Dermis blood vessel endothelial cell (primary cell): ENCODE measurements at places on chromosomes 3 and 15. TPM values are rescaled to one million over a fixed set of nuclear protein-coding genes. Genes with fewer than 3 reads are reported as not detected.

Gene CCDC50
- total RNA-seq = 267 and 372 TPM in 2 replicates

Gene EFCAB12
- not detected in 2 replicates for total RNA-seq

DNA sequence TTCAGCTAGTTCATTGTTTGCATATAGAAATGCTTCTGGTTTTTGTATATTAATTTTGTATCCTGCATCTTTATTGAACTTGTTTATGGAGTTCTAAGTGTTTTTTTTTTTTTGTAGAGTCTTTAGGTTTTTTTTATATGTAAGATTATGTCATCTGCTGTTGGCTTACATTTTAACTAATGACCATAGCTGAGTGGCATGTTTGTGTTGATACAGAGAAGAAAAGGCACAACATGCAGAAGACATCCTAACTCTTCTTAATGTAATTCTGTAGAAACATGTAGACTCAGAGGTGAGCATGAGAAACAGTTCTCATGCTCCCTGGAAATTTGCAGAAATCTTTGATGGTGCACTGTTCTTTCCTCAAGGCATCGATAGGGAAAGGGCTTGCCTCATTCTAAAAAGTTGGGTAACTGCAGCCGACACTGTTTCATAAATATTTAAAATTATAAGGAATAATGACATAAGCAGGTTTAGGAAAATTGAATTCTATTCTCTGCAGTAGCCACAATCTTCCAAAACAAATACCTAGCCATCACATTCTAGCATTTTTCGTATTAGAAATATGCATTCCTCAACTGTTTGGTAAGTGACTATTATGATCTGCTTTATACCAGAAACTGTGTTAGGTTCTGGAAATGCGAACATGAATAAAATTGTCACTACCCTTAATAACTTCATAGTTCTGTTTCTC, 499.6 kb upstream of the KCNMB2 start:
- DNase-seq = no peak

- no peak for DNase-seq
These were observed 25.5 kb upstream of the PTPRG start for GRCh38 chr3:61535826-61536225.

GRCh38 chr3:69738315-69738714, 949 bp upstream of the MITF start:
- peak; percentile 26 for DNase-seq

- no peak for DNase-seq
These were observed 223.3 kb upstream of the ARHGEF26 start for GRCh38 chr3:153897842-153898241.

- no peak for DNase-seq
These were observed 12.4 kb downstream of the TF start for GRCh38 chr3:133758568-133758928.

DNA sequence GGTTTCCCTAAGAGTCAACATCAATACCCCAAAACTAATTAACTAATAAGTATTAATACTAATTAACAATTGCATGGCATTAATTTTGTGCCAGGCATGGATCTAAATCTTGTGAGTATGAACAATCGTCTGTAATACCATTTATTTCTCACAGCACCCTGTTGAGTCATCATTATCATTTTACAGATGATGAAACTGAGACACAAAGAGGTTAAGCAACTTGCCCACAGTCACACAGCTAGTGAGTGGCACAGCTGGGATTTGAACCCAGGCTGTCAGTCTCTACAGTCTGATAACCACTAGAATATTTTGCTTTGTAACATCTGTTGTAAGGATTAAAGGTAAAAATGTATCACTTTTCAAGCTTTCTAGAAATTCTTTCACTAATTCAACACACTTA, 423.4 kb upstream of the WNT5A start:
- DNase-seq = no peak

- no peak for DNase-seq
These were observed 79.9 kb upstream of the SLC25A26 start for GRCh38 chr3:66140743-66141372.

Gene CLDN1
- total RNA-seq = 0.68 and 0.79 TPM in 2 replicates

GRCh38 chr3:8873740-8874139, 89.5 kb downstream of the RAD18 start:
- DNase-seq = no peak

DNA sequence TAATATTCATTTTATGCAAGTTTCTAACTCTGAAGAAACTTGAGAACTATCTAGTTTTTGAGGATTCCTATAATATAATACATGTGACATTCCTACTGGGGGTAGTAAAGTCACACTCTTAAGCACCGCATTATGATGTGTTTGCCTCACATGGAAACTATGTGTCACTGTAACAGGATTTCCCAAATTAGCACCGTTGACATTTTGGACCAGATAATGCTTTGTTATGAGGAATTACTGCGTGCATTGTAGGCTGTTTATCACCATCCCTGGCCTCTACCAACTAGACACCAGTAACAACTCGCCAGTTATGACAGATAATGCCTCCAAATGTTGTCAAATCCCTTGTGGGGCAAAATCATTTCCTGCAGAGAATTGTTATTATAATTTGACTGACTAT, 267.8 kb downstream of the RAP2B start:
- peak; percentile 22 for DNase-seq

GRCh38 chr3:188358787-188359493, 205.0 kb downstream of the LPP start:
- no peak for DNase-seq

Gene HERC2
- 64.0 and 102 TPM in 2 replicates for total RNA-seq

- DNase-seq = no peak
These were observed 142.6 kb downstream of the SATB1 start for GRCh38 chr3:18282507-18282906.

DNA sequence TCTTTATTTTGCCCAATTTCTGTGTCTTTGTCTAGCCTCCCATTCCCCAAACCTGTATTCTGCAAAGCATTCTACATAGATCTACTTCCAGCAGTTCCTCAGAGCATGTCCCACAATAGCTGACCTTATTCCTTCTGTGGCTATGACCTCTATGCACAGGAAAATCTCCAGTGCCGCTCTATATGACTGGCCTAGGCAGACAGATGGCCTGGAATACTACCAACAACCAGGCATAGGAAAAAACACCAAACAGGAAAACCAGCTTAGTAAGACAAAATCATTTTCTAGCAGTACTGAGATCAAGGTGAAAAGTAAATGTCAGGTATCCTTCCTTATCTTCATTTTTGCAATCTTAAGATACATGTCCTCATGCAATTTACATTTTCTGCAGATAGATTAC, 1115.0 kb downstream of the IGSF11 start:
- no peak for DNase-seq
